ENCODE measurements at places on chromosomes 5 and 9.

GRCh38 chr5:174903172-174903732 is 178.9 kb downstream of the MSX2 start:
- DNase-seq: no peak

GRCh38 chr5:172502410-172502809 is 48.1 kb upstream of the SH3PXD2B start:
- DNase-seq: no peak

- no peak for DNase-seq
Observed at GRCh38 chr9:127829205-127829906, 25.1 kb downstream of the ENG start.

GRCh38 chr5:150779397-150780186 is 1.0 kb downstream of the SMIM3 start:
- DNase-seq: no peak

GRCh38 chr5:74641735-74642542 is 1.4 kb upstream of the ENC1 start:
- peak; percentile 3 for DNase-seq

GRCh38 chr5:150506571-150507473 is 1.1 kb upstream of the NDST1 start:
- DNase-seq: no peak

- DNase-seq: no peak
Observed at GRCh38 chr5:5246736-5247135, 106.6 kb downstream of the ADAMTS16 start.

GRCh38 chr5:90356622-90357021 is 52.9 kb downstream of the CETN3 start:
- DNase-seq: no peak

DNA sequence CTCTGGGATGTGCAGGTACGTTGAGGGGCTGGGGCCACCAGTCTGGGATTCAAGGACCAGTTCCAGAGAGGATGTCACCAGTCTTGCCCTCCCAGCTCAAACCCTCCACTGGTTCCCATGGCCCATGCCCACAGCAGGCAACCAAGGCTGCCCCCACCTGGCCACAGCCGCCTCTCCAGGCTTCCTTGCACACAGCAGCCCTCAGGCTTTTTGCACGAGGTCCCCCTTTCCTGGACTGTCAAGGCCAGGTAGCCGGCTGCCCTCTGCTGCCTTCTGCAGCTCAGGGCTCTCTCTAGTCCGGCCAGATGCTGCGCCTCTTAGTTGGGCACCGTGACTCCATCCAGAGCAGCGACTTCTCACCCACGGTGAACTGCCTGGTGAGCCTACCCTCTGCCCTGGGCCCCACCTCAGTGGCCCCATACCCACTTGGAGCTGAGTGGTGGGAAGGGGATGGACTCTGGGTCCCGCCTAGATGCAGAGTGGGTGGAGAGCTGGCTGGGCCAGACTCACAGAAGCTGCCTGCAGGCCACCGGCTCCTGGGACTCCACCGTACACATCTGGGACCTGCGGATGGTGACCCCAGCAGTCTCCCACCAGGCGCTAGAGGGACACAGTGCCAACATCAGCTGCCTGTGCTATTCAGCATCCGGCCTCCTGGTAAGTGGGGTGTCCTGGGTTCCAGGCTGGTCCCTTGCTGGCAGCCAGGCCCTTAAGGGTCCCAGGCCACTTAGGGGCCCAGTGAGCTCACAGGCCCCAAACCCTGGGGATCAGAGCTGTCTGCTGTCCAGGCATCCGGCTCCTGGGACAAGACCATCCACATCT is 2.9 kb downstream of the WDR38 start:
- DNase-seq: no peak

DNA sequence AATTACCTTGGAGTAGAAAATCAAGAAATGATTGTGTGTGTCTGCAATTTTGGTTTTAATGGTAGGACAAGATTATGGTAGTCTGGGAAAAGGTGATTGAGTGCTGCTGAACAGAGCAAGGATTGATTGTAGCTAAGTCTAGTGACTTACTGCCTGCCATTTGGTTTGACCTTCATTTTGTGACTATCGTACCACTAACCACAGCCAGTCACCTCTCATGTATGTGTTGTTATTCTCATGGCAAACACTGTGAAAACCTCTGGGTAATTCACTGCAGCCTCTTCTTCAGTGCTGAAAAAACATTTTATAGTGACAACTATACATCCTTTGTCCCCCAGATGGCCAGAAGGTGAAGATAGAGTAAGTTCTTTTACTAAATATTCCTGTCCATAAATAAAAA is 37.5 kb downstream of the CTNNA1 start:
- DNase-seq: no peak

DNA sequence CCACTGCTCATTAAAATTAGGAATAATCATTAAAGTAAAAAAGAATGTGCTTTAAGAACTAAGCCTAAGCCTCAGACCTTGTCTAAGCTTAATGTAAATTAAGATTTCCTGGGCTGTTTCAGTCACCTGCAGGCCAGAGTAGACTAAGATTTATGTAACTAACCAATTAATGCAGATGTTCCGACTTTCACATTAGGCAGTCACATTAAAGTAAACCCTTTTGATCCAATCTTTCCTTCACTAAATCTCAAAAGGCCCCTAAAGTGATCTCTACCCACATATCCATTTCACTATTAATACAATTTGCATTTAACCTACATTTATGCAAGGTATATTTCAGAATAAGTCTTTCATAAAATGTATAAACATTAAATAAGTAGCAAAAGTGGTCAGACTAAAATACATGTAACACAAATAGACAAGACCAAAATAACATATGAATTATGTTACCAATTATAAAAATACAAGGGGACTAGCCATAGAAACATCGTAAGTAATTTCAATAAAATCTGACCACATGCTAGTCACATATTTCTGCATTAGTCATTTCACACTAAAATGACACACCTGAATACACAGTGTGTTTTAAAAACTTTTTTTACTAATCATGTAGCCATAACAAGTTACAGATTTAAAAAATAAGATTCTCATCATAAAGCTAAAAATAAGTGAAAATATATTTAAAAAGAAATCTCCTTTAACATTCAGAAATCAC is 7.7 kb downstream of the NR3C1 start:
- no peak for DNase-seq

GRCh38 chr9:8085986-8086385 is 286.4 kb upstream of the DMAC1 start:
- DNase-seq: no peak

DNA sequence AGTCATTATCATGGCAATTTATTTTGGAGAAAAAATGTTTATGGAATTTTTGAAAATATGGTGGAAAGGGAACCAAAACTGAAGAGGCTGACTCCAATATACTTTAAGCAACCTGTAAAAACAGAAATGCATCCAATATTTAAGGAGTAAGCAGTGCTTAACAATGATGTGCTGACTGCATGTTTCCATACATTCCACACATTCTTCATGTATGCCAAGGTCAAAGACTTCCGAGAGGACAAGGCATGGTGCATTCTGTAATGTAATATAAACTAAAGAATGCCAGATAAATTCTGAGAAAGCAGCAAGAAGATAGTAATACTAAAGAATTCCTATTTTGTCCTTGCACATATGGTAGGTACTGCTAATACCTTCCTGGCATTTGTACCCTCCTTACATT is 2015.9 kb upstream of the CDH9 start:
- DNase-seq: no peak

GRCh38 chr9:105330755-105331154 is 86.3 kb downstream of the SLC44A1 start:
- DNase-seq: no peak

GRCh38 chr9:94928691-94929368 is 202.3 kb downstream of the AOPEP start:
- no peak for DNase-seq

- DNase-seq: no peak
Observed at GRCh38 chr9:135600296-135600817, 38.8 kb downstream of the PAEP start.

DNA sequence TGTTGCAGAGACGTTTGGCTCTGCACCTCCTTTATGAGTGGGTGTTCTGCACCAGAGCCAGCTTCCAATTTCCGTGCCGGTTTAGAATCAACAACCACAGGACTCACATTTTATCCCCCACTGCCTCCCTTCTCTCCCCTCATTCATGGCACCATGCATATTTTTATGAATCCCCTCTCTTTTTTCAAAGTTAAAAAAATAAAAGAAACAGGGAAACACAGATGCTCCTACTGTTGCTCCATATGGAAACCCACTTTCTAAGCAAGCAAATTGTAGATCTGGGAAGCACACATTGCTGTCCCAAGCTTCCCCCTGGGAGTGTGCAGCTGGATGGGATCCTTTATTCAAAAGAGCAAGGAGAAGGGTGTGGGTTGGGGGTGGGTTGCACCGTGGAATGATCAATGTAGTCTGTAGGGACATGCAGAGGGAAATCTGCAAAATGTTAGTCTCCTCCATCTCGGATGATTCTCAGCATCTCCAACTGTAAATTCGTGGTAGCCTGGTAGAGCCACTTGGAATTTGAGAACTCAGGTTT is 410.0 kb upstream of the ADAMTSL1 start:
- no peak for DNase-seq

GRCh38 chr5:21237461-21237860 is 1249.5 kb upstream of the CDH18 start:
- DNase-seq: no peak

- no peak for DNase-seq
Observed at GRCh38 chr9:89177944-89178829, at the start of gene SHC3. Gene SHC3, minus strand, starts transcription at chr9:89178818. Its CDS starts 358 bp downstream, at chr9:89178460.

GRCh38 chr5:154618696-154619095 is 136.5 kb upstream of the LARP1 start:
- DNase-seq: no peak

- no peak for DNase-seq
Observed at GRCh38 chr9:16102154-16102553, 549.3 kb downstream of the CCDC171 start.

DNA sequence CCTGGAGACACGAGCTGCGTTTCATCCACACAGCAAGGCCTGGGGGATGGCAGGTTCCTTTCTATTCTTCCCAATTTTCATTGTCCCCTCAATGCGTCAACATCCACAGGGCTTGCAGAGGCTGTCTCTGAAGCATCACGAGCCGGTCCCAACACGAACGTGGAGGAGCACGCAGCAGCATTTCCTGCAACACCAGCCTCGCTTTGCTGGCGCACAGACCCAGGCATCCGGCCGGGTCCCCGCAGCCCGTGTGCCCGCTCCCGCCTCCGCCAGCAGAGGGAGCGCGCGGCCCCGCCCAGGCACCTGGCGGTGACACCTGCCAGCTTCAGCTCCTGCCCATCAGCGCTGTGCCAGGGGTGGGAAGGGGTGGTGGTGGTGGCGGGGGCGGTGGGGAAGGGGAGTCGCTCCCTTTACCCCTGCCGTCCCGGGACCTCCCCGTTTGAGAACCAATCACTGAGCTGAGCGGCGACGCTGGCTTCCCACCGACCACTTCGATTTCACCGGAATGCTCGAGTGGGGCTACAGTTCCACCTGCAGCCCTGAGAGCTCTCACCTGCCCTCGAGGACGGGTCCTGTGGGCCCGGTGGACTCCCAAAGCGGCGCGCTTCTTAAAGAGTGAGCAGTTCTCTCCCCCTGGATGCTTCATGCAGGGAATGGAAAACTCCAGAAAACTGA is 464.5 kb downstream of the ICE1 start:
- DNase-seq: no peak

- DNase-seq: no peak
Observed at GRCh38 chr5:157594257-157594656, 18.7 kb upstream of the ADAM19 start.

- DNase-seq: no peak
Observed at GRCh38 chr5:55520117-55520839, 14.5 kb downstream of the PLPP1 start.

DNA sequence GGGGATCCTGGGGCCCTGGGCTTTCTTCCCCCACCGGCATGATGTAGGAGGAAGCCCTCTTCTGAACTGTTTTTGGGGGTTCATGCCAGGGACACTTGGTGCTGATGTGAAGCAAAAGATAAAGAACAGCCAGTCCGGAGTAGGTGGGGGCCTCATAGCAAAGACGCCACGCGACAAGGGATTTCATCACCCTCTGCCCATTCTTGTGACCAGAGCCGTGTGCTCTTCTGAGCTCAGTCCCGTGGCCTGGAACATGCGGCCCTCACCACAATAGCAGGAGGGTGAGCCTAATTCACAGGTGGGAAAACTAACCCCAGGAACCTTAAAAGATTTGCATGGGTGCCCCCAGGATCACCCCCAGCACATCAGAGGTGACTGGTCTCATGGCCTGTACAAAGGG is 225.9 kb downstream of the HSPA4 start:
- DNase-seq: no peak

GRCh38 chr9:21974722-21975409 is 19.3 kb downstream of the CDKN2A start:
- DNase-seq: no peak

- DNase-seq: no peak
Observed at GRCh38 chr9:78009186-78009585, 22.4 kb downstream of the GNAQ start.

DNA sequence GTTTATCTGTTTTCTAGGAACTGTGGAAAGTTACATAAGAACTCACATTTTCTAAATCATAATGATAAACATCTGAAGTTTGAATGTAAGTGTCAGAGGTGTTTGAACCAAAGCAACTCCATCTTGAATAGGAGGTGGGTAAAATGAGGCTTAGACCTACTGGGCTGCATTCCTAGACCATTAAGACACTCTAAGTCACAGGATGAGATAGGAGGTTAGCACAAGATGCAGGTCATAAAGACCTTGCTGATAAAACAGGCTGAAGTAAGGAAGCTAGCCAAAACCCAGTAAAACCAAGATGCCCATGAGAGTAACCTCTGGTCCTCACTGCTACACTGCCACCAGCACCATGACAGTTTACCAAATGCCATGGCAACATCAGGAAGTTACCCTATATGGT is 297.7 kb upstream of the POU5F2 start:
- no peak for DNase-seq

- no peak for DNase-seq
Observed at GRCh38 chr9:134996591-134997530, 79.1 kb upstream of the FCN1 start.

DNA sequence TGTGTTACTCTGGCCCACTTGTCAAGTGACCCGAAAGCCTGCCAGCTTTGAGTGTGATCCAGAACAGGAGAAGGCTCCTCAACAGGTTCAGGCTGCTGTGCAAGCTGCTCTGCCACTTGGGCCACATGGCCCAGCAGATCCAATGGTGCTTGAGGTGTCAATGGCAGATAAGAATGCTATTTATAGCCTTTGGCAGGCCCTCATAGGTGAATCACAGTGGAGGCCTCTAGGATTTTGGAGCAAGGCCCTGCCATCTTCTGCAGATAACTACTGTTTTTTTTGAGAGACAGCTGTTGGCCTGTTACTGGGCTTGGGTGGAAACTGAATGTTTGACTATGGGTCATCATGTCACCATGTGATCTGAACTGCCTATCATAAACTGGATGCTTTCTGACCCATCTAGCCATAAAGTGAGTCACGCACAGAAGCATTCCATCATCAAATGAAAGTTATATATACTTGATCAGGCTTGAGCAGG is 180.8 kb downstream of the CARTPT start:
- DNase-seq: no peak
